ENCODE measurements at places on chromosomes 6 and 20.
A peak's percentile ranks its signal among the peaks of the same experiment; 100 is the strongest.

- ATAC-seq, result no peak
Measured at GRCh38 chr20:10558635-10559187, 115.1 kb downstream of the JAG1 start.

- ATAC-seq, result no peak
Measured at GRCh38 chr6:162596676-162597075, 130.9 kb downstream of the PRKN start.

DNA sequence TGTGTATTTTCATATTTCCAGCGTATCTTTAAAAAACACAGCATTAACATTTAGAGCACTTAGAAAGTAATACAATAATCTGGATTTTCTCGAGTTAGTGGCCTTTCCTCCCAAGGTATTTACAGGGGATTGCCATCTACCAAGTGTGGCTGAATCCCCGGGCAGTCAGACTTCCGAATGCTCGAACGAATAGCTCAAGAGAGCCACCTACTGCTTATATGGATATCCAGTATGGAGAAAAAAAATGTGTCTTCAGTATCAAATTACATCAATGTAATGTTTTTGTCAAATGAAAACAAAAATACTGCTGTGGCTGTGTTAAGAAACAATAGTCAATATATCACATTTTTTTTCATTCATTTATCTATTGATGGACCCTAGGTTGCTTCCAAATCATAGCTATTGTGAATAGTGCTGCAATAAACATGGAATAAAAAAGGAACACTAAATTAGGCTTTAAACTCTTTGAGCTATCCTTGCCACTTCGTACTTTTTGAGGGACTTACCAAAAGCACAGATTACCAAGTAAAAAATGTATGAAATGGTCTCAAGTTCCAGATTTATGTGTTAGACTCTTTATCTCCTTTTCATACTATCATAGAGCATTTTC lies 654.5 kb upstream of the PTCHD4 start:
- peak; percentile 82 for ATAC-seq

DNA sequence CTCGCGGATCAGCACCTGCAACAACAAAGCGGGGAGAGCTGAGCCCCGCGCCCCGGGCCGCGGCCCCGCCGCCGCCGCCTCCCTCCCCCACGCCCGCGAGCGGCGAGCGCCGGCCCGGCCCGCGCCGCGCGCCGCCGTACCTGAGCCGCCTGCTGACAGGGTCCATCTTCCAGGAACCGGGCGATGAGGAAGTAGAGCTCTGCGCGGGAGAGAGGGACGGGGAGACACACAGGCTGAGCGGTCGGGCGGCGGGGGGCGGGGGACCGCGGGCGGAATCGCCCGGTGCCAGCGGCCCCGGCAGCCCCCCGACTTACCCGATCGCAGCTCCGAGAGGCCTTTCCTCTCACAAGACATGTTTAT lies 359 bp downstream of the PHIP start:
- peak; percentile 6 for ATAC-seq

GRCh38 chr20:14761903-14762302 lies 424.5 kb upstream of the FLRT3 start:
- ATAC-seq, result no peak

DNA sequence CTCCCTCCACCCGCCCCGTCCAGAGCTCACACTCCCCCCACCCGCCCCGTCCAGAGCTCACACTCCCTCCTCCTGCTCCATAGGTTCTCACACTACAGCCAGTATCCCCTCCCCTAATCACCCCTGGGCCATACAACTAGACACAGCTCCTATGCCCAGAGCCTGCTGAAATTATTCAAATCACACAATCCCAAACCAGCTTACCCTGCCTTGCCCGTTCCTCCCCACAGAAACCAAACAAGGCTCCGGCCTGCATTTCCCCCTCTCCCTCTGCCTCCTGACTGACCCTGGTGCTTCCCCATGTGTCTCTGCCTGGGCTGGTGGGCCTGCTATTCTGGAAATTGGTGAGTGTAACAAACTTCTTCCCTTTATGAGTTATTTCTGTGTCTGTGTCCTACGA lies 18.6 kb downstream of the SLC2A4RG start:
- ATAC-seq, result no peak

DNA sequence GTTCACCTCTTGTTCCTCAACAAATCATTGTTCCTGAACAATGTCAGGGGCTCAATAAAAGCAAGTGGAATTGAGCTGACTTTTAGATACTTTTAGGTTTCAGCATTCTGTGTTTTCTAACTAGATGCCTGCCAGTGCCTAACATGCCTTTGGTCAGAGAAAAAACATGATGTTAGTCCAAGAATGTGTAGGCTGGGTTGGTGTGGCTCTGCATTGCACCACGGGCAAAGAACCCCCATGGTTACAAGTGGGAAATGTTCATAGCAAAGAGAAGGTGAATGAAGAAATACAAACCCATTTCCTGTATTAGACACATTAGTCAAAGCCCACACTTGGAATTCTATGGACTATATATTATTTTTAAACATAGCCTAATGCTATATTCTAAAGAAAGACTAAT lies 193.3 kb downstream of the TMEM200A start:
- no peak for ATAC-seq

- no peak for ATAC-seq
Measured at GRCh38 chr20:3172126-3172932, 1.0 kb downstream of the LZTS3 start.

DNA sequence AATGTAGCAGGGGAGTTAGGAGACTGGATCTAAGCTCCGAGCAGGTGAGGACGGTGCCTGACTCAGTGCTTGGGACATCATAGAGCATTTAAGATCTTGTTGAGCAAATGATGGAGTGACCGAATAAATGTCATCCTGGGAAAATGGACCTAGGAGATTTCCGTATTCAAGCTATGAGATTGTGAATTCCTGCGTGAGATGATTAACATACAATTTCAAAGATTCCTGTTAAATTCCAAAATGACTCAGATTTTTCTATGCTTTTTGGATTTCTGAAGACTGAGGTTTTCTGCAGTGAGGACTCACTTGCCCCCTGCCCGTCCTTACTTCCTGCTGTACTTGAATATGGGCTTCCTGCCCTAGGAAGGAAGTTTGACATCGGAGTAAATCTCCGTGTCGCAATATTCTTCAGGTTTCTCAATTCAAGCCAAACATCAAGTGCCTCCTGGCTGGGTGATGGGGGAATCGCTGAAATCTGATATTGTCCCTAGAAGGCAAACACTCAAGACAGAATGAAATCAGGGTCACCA lies 5.2 kb downstream of the SYTL3 start:
- no peak for ATAC-seq

GRCh38 chr20:25327521-25328235 lies 63.0 kb downstream of the ABHD12 start:
- ATAC-seq, result no peak

Measured in motor neuron (in vitro differentiated cells).